Bone marrow (tissue), 2 donors: ENCODE measurements at places on chromosomes 7 and 10.

DNA sequence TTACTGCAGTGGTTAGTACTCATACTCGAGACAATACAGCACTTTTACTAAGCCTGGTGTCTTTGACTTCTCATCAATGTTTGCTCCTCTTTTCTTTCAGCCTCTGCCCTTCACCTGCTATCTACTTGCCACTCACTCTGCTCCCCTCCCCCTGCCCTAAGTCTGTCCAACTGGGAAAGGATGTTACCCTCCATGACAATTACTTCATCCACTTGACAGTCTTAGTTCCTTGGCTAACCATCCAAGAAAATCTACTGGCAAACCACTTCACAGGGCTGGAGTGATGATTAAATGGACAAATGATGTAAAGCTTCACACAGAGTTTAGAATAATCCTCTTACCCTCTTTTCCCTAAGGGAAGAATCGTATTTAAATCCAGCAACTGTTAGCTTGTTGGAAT, 8.2 kb upstream of the DLD start:
- DNase-seq: no peak

- DNase-seq: no peak
Observed at GRCh38 chr10:106612381-106612780, 552.1 kb downstream of the SORCS1 start.

DNA sequence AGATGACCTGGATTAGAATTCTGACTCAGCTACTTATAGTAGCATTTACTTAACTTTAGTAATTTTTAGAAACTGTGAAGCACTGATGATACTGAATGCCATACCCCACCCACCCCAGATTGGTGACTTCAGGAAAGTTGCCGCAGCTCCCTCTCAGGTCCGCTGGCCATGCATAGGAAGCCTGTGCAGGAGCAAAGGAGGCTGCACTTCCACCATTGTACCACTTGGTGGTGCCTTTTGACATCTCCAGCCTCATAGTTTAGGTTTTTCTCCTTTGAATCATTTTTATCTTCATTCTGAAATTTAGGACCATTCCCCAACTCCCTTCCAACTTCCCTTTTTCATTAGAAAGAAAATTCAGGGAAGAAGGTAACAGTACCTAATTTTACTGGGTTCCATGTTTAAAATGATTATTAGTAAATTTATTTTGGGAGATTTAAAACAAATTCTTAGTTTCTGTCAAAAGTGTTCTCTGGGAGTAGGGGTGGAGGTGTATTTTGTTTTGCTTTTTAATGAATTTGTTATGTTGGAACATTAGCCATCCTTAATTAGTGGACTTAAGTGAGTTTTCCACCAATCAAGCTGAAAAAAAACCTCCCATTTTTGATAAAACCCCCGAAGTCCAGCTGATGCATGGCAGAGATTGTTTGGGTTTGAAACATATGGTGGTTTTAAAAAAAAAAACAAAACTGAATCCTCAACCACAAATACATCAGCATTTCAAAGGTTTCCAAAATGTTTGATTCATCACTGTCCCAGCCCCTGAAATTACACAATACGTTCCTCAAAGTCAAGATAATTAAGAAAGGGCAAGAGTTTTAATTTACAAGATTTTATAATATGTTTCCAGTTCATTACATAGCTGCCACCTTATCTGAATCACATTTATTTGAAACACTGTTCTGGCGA, 109.6 kb downstream of the WNT2 start:
- DNase-seq: no peak

DNA sequence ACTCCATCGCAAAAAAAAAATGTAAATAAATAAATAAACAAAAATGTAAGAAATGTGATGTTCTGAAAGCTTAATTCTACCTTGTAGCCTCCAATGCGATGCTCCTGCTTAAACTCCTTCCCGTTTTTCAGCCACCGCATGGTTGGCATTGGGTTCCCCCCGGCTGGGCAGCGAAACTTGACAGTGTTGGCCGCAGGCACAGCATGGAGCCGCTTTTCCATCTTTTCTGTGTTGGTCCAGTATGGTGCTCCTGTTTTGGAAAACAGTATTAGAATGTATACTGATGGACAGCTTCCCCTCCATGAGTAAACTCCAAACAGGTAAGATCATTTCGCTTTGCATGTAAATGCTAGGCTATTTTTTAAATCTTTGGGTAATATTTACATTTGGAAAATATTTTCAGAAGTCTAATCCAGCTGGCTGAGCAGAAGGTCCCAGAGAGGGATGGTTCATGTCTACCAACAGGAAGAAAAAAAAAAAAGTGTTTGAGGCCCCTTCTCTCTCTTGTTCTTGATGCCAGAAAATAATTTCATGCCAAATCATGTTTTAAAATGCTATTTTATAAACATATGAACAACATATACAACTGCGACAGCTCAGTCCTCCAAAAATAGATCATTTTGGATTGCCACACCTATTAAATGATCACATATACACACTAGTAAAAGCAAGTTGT, 46.9 kb downstream of the FGFR2 start:
- DNase-seq: no peak

GRCh38 chr7:82674268-82674667, 230.7 kb upstream of the CACNA2D1 start:
- DNase-seq: no peak

GRCh38 chr10:22583683-22584082, 130.7 kb downstream of the PIP4K2A start:
- no peak for DNase-seq

GRCh38 chr10:23106331-23107072, 11.1 kb downstream of the MSRB2 start:
- no peak for DNase-seq

- no peak for DNase-seq
Observed at GRCh38 chr7:148242294-148242821, 348.2 kb upstream of the C7orf33 start.

- DNase-seq: no peak
Observed at GRCh38 chr7:142750321-142750938, 1.2 kb downstream of the PRSS1 start.

DNA sequence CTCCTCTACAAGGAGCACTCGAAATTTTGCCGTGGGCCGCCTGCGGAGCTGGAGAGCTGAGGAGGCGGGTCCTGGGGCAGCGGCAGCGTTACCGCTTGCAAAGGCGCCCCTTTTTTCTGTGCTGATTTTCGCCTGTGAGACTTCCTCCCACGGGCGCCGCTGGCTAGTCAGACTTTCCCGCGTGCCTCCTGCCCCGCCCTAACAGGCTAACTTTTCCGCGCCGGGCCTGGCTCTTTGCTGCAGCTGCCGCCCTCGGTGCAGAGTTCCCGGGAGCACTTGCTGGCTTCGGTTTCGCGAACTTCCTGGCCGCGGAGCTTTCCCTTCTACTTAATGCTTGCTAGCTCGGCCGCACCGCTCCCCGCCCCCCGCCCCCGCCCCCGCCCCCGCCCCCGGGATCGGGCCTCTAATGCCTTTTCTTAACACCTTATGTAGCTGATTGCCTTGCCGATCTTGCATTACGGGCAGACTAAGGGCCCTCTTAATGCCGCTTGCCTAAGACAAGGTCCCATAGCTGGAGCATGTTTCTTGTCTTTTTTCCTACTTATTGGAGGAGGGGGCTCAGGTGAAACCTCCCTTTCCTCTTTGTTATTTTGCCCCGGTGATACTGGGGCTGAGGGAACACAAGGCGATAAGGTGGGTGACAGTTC, 37.9 kb upstream of the RASGEF1A start:
- peak; percentile 48 for DNase-seq

DNA sequence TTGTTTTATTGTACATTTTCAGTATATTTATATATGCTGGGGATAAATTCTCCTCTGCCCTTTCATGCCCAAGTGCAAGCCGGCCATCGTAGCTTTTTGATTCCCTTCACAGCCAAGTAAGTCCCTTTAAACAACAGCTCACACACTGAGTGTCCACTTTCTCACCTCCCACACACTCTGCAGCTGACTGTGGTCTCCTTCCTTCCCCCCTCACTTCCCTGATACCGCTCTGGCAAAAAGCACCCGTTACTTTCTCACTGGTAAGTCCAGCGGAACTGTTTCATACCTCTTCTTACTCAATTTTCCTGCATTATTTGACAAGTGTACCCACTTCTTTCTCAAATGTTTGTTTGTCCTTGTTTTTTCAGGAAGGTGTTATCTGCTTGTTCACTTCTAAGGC, 35.2 kb downstream of the MGAM start:
- DNase-seq: no peak

- no peak for DNase-seq
Observed at GRCh38 chr7:29278337-29279069, 83.9 kb downstream of the CHN2 start.

DNA sequence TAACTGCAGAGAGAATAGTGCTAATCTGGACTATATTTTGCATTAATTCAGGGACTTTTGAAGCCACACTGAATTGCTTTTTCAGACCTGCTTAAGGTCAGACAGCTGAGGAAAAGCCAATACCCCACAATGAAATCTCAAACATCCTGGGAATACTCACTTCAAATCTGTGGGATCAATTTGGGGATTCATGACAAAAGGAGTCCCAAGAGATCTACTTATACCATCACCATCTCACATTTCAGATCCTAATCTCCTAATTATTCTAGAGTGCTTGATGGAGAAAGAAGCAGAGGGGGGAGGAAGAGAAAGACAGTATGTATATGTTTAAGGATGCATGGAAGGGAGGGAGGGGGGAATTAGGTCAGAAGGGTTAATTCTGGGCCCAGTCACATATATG, 202.2 kb downstream of the CACNA2D1 start:
- DNase-seq: no peak

DNA sequence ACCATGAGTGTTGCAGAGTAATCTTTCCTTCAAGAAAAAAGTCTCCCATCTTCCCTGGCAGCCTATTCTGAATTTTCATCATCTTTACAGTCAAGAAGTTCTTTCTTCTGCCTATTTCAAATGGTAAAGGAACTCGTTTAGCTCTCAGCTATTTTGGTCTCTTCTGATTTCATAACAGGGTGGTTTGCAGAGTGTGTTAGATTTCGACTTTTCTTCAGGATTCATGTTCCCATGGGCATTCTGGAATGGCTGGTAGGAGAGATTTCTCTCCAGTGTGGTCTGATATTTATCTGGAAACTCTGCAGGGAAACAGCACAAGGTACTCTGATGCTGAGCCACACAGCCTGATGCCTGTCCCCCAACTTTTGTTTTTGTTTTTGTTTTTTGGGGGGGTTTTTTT, 111.1 kb upstream of the FAM171A1 start:
- DNase-seq: no peak

DNA sequence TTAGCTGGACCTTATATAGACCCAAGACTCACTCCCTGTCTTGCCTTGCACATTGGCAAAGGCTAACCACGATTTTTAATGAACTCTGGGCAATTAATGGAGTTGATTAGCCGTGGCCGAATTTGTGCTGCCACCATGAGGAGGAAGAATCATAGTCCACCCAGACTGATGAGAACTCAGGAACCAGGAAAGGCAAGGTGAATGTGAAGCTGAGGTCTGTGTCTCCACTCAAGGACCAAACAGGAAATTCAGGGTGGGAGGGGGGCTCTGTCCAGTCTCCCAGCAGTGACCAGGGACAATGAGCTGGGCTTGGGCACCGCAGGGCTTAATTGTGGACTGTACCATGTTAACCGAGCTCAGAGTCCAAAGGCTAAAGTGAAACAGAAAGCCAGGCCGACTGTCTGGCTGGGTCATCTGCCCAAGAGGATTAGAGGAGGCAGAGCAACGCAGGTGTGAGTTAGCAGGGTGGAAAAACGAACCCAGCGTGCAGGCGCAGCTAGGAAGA, 127.0 kb upstream of the JCAD start:
- no peak for DNase-seq

- no peak for DNase-seq
Observed at GRCh38 chr7:80907141-80907601, 11.7 kb downstream of the SEMA3C start.

GRCh38 chr7:87330316-87330715, 15.1 kb upstream of the CROT start:
- no peak for DNase-seq

DNA sequence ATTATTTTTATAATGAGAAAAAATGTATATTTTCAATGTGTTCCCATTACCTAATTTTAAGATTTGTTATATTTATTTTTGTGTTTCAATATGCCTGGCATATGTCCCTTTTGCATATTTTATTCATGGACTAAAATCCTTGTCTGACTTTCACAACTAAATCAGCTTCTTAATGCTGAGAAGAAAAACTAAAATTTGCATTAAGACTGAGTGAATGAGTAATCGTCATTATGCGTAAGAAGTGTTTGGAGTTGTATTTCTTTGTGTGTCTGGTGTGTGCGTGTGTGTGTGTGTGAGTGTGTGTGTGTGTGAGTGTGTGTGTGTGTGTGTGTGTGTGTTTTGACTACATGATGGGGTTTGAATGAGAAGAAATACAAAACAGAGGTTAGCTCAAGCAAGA, 201.7 kb upstream of the SP8 start:
- DNase-seq: no peak

GRCh38 chr10:88794731-88795130, 7.8 kb upstream of the LIPM start:
- DNase-seq: no peak

DNA sequence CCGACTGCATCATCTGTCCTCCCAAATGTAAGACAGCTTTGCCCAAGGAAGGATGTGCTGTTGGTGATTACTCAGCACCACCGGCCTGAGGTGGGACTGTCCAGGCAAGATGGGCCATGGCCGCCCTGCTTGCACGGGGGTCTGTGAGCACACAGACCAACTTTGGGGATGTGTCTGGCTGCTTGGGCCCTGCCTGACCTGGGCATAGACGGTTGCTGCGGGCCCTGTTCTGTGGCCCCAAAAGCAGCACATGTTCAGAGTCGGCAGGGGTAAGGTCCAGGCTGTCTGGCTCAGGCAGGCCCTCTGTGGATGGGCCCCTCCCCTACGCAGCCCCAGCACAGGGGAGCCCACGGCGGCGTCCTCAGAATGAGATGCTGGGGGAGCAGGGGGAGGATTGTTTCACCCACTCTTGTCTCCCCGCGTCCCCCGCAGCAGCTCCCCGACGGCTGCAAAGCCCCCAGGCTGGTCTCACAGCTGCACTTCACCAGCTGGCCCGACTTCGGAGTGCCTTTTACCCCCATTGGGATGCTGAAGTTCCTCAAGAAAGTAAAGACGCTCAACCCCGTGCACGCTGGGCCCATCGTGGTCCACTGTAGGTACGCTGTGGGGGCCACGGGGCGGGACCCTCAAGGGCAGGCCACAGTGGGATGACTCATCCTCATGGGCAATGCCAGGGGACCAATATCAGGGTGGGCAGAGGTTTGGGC, 58.4 kb downstream of the MKI67 start:
- DNase-seq: no peak

DNA sequence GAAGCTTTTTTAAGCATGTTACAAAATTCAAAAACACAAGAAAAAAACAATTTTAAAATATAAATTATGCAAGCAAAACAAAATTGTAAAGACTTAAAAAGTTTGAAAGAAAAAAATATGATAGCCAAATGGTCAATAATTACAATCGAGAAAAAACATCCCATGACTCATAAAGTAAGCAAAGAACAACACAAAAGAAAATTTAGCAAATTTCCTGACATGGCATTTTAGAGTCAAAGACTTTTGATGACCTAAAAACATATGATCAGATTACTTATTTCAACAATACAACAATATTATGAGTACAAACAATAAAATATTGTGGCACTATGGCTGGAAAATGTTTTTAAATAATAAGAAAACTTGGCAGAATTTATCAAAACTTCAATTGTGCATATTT, 312.1 kb upstream of the MEOX2 start:
- no peak for DNase-seq
